ENCODE measurements at places on chromosomes 4 and X. TPM values are rescaled to one million over a fixed set of nuclear protein-coding genes. Genes with fewer than 3 reads are reported as not detected.

Gene NWD2
- total RNA-seq: under 0.01 TPM

Gene SSX4B
- total RNA-seq: not detected

Gene WFS1
- 45.5 TPM for total RNA-seq

Gene GAGE1
- total RNA-seq: not detected

Gene RRH
- total RNA-seq: 0.18 TPM

DNA sequence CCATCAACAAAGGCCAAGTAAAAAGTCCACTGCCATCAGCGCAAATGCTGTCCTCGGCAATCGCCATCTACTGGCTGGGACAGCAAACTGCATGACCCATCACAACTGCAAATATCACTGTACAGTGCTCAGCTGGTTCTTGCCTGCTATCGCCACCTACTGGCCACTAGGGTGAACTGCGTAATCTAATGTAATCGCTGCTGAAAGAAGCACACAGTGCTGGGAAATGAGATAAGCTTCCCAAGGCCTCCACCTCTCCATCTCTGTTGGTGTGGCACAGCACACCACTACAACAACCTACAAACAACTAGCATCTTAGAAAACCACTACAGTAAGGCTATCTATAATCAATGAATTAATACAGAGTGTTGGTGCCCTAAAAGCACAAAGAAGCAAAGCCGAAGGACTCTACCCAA lies 298.3 kb downstream of the TEX13A start:
- H3K4me1 ChIP-seq: peaks cover 3% of the 10 kb centered on the region
- no peak overlapping the region for H3K4me3 ChIP-seq
- no peak overlapping the region for H3K27ac ChIP-seq
- DNase-seq: peak; percentile 87
- no peaks in the 10 kb centered on the region for H3K36me3 ChIP-seq
- H3K27me3 ChIP-seq: no peaks in the 10 kb centered on the region

DNA sequence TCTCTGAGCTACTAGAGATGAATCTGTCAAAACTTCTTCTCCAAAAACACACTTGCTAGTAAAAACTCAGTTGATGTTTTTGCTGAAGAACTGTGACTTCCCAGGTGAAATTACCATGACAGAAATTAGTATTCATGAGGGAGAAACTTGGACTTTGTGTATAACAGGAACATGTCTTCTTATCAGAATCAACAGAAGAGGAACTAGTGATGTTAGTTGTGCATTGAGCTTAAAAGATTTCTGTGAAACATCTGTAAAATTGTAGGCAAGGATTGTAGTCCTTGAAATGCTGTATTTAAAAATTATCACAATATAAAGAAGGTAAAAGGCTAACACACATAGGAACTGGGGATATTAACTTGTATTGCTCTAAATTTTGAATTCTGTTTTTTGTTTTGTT lies 11.3 kb downstream of the FAM241A start:
- H3K36me3 ChIP-seq: no peaks in the 10 kb centered on the region
- no peak for DNase-seq
- no peak overlapping the region for H3K4me3 ChIP-seq

DNA sequence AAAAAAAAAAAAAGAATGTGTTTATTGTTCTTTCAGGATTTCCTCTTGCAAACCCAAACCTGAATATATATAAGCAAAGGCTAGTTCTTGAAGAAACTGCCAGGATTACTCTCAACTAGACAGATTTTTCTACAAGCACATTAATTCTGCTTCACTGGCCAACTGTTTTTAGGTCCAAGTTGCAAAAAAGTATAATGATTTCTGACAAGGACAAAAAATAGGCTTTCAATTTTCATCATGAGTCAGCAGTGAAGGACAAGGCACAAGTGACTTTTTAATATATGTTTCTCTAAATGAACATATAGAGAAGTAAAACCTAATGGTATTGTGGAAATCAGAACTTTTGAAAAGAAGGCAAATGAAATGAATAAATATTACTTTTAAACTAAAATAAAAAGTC lies 73.7 kb downstream of the ELOVL6 start:
- no peak overlapping the region for H3K4me3 ChIP-seq
- H3K4me1 ChIP-seq: peaks cover 2% of the 10 kb centered on the region
- H3K27ac ChIP-seq: no peak overlapping the region
- H3K36me3 ChIP-seq: no peaks in the 10 kb centered on the region

GRCh38 chrX:104085919-104086318 lies 9.9 kb upstream of the TMSB15C start:
- no peaks in the 10 kb centered on the region for H3K4me1 ChIP-seq
- DNase-seq: no peak
- H3K36me3 ChIP-seq: no peaks in the 10 kb centered on the region
- H3K4me3 ChIP-seq: no peak overlapping the region
- peaks cover 16% of the 10 kb centered on the region for H3K27me3 ChIP-seq

GRCh38 chr4:7772711-7773385 lies 166.8 kb downstream of the AFAP1 start:
- no peaks in the 10 kb centered on the region for H3K4me1 ChIP-seq
- H3K36me3 ChIP-seq: peaks cover 26% of the 10 kb centered on the region
- H3K27ac ChIP-seq: no peak overlapping the region

- no peaks in the 10 kb centered on the region for H3K36me3 ChIP-seq
- no peak for DNase-seq
- no peak overlapping the region for H3K27ac ChIP-seq
- H3K4me1 ChIP-seq: no peaks in the 10 kb centered on the region
- H3K4me3 ChIP-seq: no peak overlapping the region
Observed at GRCh38 chr4:79292008-79292407, 33.9 kb downstream of the NAA11 start.

DNA sequence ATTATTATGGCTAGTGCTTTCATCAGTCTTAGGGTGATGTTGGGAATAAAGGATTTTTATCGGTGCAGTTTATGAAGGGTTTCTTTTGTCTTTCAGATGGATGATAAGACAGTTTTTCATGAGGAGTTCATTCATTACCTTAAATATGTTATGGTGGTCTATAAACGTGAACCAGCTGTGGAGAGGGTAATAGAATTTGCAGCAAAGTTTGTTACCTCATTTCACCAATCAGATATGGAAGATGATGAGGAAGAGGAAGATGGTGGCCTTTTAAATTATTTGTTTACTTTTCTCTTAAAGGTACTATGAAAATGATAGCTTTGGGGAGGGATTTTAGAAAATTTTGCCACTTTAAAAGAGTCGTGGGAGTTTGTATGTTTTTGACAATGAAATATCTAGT lies 1.3 kb downstream of the NCAPG start:
- peaks cover 20% of the 10 kb centered on the region for H3K4me1 ChIP-seq
- peaks cover 21% of the 10 kb centered on the region for H3K36me3 ChIP-seq
- peak overlapping the region; percentile 99 for H3K4me3 ChIP-seq
- H3K27ac ChIP-seq: no peak overlapping the region
- no peak for DNase-seq

- no peaks in the 10 kb centered on the region for H3K36me3 ChIP-seq
- peak overlapping the region; percentile 97 for H3K4me3 ChIP-seq
- no peaks in the 10 kb centered on the region for H3K27me3 ChIP-seq
- peak; percentile 24 for DNase-seq
Observed at GRCh38 chr4:102503301-102503746, 2.2 kb downstream of the NFKB1 start.

DNA sequence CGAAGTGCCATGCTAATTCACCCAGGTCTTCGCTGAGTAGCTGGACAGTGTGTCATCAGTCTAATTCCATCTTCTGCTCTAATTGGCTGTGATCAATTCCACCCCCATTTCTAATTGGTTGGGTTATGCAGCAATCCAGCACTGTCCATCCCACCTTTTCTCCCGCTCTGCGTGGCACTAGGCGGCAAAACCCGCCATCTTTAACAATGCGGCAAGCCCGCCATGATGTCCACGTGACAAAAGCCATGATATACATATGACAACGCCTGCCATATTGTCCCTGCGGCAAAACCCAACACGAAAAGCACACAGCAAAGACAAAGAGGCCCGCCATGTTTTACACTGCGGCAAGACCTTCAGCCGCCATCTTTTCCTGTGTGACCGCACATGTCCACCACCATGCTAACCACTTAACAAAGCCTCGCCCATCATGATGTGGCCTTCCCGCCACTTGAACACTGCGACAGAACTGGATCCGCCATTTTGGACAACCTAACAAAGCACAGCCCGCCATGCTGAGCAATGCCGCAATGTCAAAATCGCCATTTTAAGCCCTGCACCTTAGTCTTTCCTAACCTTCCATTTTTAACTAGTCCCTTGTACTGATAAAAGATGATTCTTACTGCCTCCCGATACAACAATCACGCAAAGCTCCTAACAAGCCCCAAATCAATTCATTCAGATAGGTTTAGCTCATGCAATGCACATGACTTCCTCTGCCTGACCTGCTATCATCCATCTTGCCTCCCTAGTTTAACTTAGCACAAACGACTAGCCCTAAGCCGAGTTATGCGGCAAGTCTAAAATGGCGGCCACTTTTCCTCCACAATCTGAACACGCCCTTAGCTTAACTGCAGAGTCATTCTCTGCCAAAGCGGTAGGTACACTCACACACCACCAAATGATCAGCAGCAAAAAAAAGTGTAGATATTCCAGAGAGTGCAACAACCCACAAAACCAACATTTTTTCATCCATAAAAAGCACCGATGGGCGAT lies 288.3 kb downstream of the CHIC1 start:
- DNase-seq: no peak
- H3K36me3 ChIP-seq: no peaks in the 10 kb centered on the region
- H3K4me1 ChIP-seq: no peaks in the 10 kb centered on the region

DNA sequence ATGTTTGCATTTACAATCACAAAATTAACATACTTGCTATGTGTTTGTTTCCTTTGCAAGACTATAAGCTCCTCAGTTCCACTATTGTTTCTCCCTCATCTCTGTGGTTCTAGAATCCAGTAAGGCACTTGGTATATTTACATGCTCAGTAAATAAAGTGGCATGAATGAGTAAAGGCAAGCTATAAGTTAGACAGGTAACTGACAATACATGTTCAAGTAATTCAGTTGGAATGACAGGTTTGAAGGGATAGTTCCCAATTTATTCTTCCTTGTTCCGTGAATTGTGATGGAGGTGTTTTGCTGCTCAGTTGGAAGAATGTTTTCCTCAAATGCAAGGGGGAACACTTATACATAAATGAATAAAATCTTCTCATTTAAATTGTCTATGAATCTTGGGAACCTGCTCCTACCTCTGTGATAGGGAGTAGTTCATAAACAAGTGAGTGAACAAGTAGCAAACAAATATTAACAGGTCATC lies 54.1 kb upstream of the DHX15 start:
- no peaks in the 10 kb centered on the region for H3K36me3 ChIP-seq
- no peaks in the 10 kb centered on the region for H3K27me3 ChIP-seq
- no peak overlapping the region for H3K4me3 ChIP-seq
- 0 out of 2 replicates have a peak, but pooled peaks cover 4% of the 10 kb centered on the region for H3K4me1 ChIP-seq
- no peak for DNase-seq

DNA sequence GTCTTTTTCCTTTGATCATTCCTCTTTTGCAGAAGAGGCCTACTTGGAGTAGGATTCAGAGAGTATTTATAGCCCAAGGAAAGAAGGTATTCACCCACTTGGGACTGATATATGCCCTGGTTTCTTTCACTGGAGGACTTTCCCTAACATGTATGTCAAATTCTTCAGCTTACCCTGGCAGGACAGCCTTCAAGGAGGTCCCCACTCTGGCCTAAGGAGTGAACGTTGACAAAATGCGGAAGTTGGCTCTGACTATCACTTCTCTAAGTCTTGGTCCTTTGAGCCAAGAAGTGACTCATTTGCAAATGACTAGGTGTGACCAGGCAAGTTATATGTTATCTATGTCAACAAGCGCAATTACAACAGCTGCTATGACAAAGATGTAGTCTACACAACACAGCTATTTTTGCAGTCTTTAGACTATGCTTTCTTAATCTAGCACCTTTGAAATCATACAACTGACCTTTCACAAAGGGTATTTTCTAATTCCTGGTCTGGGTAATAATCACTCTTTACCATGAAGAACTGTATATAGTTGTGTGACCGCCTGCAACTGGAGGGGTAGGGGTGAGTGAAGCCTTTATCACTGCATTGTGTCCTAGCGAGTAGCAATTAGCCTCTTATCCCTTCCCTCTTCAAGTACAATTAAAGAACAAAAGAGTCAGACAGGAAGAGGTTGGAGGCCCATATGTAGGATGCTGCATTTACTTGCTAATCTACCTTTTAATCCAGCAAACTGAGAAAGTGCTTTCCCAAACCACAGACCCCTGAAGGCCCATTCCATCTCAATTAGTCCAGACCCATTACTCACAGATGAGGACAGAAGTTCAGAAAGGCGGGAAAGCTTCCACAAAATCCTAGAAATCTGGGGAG lies 50.1 kb downstream of the RASGEF1B start:
- no peak overlapping the region for H3K4me3 ChIP-seq
- H3K4me1 ChIP-seq: peaks cover 17% of the 10 kb centered on the region
- peak overlapping the region; percentile 52 for H3K27ac ChIP-seq
- no peaks in the 10 kb centered on the region for H3K36me3 ChIP-seq

- H3K36me3 ChIP-seq: no peaks in the 10 kb centered on the region
- H3K27me3 ChIP-seq: no peaks in the 10 kb centered on the region
- DNase-seq: peak; percentile 31
- no peak overlapping the region for H3K4me3 ChIP-seq
- no peak overlapping the region for H3K27ac ChIP-seq
Observed at GRCh38 chr4:175639346-175639745, 172.7 kb downstream of the GPM6A start.

DNA sequence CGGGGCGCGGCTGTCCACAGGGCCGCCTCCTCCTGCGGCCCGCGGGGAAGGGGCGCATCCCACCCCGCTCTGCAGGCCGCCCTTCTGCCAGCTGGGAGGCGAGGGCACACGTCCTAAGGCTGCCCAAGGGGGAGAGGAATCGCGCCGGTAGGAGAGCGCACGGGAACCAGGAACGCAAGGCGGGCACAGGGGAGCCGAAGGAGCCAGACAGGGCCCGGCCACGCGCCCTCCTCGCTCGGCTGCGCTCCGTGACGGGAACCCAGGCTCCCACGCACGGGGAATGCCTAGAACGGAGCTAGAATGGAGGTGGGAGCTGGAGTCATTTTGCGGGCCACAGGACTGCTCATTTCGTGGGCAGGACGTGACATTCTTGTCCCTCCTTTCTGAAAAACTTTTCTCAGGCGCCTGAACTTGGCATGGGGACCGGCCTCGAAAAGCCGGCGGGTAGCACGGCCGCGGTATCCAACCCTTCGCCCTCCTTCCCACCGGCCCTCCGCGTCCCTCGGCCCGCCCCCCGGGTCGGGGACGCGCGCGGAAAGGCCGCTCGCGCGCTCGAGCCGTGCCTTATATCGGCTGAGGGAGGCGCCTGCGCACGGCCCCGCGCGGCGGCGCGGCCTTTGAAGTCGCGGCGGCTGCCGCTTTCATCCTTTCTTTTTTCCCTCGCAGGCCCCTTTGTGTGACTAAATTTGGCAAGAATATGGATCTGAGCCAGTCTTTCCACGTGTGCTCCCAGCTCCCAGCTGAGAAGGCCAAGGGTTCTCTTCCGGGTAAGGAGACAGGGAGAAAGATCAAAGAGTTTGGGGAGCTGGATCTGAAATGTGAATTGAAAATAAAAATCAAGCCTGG lies 4.2 kb upstream of the LEF1 start:
- peaks cover 44% of the 10 kb centered on the region for H3K27me3 ChIP-seq
- no peaks in the 10 kb centered on the region for H3K4me1 ChIP-seq
- no peaks in the 10 kb centered on the region for H3K36me3 ChIP-seq
- H3K27ac ChIP-seq: no peak overlapping the region
